ENCODE measurements at places on chromosomes 11 and 22. TPM values are rescaled to one million over a fixed set of nuclear protein-coding genes. Genes with fewer than 3 reads are reported as not detected.

Gene FLRT1
- 0.37 TPM for total RNA-seq

- DNase-seq: no peak
These were observed 199.3 kb downstream of the TBC1D22A start for GRCh38 chr22:46961591-46962295.

GRCh38 chr11:11294551-11294855, 58.5 kb downstream of the CSNK2A3 start:
- DNase-seq: no peak

- DNase-seq: no peak
These were observed 35.7 kb downstream of the CD44 start for GRCh38 chr11:35174666-35175065.

DNA sequence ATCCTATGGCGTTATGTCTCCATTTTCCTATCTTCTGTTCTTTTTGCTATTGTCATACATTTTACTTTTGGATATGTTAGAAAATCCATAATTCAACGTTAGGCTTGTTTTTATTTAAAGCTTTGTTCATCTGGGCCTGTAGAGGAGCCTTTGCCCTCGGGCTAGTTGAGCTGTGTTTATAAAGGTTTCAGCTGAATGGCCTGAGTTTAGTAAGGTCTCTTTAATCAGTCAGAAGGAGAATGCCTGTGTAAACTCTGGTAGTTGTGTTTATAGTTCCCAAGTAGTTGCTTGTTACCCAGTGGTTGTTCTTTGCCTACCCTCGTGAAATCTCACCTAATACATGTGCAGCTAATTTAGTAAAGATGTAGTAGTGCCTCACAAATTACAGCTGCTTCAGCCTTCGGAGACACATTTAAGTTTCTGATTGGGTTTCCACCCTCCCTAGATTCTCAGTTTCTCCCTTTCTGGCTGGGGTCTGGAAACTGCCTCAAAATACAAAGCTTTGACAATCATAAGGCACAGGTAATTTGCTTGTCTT, 33.1 kb downstream of the MTMR3 start:
- DNase-seq: peak; percentile 32

- no peak for DNase-seq
These were observed 89.4 kb downstream of the CTTN start for GRCh38 chr11:70487756-70488155.

GRCh38 chr11:64385945-64386704, 27.2 kb downstream of the RPS6KA4 start:
- DNase-seq: no peak

Gene NPTXR
- 6.7 TPM for total RNA-seq

Gene NCAPD3
- 14.1 TPM for total RNA-seq

DNA sequence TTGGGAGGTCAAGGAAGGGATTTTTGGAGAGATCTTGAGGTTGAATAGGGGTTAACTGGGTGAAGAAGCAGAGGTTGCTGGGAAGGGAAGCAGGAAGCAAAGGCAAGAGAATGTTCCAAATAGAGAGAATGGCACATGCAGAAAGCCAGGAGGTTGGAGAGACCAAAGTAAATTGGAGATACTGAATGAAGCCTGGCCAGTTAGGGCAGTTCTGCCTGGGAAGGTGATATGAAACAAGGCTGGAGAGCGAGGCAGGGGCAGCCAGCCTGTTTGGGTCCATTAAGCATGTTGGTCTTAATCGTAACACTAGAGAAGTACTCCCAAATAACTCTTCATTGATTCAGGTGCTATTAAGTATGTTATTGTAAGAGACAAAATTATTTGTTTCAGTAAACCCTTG, 48.2 kb downstream of the ZNF143 start:
- no peak for DNase-seq
